ENCODE measurements at places on chromosomes 5 and 9.

DNA sequence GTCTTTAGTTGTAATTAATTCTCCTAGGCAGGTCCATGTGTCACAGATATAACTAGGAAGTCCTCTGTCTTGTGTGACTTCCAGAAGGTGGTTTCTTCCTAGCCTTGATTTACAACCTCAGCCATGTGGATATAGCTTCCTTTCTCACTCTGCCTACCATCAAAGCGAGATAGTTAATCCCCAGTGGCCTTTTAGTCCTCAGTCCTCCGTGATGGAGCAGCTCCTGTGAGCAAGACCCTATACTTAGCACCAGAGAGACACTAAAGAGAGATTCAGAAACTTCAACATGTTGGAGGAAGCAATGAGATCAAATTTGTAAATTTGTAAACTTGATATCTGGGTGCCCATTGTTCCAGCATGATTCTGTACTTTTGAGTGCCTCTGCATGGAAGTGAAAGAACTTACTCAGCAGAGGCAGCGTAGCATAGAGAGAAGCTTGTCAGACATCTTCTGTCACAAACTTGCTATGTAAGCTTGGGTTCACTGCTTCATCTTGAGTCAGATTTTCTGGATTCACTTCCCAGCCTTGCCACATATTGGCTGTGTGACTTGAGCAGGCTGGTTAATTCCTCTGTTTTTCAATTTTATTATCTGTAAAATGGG lies 170.2 kb upstream of the NR3C1 start:
- no peak for DNase-seq

DNA sequence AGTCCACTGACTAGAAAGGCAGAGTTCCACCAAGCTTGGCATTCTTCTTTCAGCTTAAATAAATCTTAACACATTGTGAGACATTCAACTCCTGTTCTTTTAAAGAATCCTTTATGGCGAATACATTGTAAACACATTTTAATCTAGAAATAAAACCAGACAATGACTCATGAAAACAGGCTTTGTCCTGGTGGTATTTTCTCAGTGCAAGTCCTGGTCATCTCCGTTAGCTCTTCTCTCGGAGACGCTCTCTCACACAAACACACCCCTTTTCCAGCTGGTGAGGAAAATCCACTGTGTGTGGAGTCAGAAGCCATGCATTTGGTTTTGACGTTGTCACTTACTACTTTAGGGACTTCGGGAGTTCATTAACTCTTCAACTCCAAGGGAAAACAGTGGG lies 140.4 kb downstream of the AUH start:
- no peak for DNase-seq

- no peak for DNase-seq
Observed at GRCh38 chr5:98570010-98570409, 203.5 kb upstream of the RGMB start.

DNA sequence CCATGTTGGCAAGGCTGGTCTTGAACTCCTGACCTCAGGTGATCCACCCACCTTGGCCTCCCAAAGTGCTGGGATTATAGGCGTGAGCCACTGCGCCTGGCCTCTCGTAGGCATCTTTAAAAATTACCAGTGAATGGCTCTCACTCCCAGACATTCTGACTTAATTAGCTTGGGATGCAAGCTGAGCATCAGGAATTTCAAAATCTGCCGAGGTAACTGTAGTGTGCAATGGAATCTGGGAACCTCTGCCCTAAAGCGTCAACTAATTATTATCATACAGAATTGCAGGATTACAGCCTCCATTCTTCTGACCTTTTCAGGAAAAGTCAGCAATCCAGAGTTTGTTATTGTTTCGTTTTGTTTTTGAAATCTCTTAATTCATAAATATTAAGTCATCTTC lies 213.4 kb upstream of the DMAC1 start:
- DNase-seq: no peak

DNA sequence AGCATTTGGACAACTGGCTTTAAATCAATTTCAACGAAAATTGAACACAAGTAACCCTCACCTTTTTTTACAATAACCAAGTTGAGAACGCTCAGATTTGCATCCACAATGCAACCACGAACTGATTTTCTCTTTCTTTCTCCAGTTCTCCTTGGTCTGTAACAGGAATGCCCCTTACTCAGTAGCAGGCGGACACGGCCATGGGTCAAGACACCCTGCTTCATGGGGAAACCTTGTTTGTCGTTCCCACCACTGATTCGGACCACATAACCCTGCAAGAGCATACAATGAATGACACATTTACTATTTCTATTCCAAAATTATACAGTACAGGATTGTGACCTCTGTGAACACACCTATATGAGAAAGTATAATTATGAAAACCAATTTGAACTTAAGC lies 1.4 kb downstream of the RPS6 start:
- no peak for DNase-seq

DNA sequence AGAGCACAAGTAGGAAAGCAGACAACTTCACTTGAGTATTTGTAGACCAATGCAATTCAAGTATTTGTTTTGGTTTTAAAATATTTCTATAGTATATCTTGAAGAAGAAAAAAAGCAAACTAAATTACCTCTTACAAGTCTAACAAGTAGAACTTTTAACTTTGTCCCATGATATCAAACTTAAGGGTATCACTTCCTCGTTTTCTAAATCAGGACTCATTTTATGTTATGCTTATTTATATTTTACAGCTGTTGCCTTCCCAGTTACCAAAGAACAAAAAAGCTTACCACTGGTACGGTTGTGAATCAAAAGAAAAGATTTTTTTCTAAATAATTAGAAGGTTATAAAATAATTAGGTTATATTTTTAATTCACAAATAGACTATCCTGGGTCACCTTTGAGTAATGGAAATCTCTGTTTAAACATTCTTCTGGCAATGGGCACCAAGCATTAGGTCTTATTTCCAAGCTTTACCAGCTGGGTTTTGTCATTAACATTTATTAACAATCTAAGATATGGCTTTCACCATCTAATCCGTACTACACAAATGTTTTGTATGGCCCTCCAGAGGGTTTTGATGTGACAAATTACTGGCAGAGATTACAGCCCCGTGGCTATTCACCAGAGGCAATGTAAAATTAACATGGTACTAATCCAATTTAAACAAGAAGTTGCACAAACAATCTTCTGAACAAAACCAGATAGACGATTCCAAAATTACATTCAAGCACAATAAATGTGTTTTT lies 63.6 kb downstream of the CEP120 start:
- DNase-seq: no peak

GRCh38 chr9:122197426-122197825 lies 31.3 kb downstream of the LHX6 start:
- DNase-seq: no peak

GRCh38 chr5:33105521-33105941 lies 335.2 kb upstream of the TARS1 start:
- DNase-seq: no peak

GRCh38 chr5:76406014-76406413 lies 2.9 kb downstream of the IQGAP2 start:
- DNase-seq: no peak

GRCh38 chr9:114266969-114267368 lies 55.9 kb upstream of the ORM1 start:
- no peak for DNase-seq

DNA sequence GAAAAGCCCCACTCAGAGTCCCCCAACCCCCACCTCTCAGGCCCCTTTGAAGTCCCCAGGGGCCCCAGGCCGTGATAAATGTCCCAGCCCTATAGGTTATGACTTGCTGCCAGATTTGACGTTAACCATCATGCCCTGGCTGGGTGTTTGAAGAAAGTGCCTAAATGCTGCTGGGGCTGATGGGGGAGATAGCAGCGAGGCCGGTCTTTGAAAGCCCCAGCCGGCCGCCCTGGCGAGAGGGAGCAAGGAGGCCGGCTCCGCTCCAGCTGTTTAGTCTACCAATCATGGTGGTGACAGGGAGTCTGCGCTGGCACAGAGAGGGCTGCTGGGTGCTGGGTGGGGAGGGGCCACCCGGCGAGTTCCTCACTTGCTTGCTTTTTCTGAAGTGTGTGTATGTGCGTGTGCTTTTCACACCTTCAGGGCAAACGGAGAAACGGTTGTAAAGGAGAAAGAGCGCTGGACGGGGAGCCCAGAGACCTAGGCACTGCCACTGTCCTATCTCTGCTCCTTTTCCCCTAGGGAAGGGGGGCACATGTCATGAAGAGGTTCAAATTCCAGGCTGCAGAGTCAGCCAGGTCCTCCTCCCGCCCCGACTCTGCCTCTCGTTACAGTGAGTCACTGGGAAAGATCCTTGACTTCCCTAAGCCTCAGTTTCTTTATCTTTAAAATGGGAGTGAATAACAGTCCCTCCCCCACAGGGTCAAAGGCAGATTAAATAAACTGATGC lies 126.1 kb upstream of the HAND1 start:
- DNase-seq: no peak

DNA sequence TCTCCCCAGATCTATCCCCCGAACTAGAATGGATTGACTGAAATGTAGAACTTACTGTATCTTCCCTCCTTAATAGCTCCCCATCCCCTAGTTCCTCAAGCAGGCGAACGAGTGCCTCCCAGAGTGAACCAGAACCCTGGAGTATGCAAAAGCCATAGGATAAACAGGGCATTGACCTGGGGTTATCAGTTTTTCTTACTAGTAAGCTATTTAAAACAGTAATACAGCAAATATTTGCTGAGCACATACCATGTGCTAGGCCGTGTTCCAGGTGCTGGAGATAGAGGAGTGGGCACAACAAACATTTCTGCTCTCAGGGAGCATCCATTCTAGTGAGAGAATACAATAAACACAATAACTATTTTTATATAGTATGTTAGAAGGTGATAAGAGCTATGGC lies 1.8 kb downstream of the SKP2 start:
- DNase-seq: no peak

DNA sequence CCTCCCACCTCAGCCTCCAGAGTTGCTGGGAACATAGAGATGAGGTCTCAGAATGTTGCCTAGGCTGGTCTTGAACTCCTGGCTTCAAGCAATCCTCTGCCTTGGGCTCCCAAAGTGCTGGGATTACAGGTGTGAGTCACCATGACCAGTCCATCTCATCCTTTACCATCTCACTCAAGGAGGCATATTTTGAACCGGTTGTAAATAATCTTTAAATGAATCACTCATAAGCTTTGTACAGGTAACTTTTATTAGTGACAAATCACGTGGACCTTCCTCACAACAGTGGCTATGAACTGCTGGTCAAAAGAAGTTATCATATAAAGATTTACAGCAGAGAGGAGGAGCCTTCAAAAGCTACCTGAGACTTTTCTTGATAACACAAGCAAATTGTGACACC lies 70.7 kb downstream of the RFK start:
- no peak for DNase-seq

- no peak for DNase-seq
Observed at GRCh38 chr5:159571501-159572244, 241.4 kb upstream of the IL12B start.

GRCh38 chr9:95822015-95822414 lies 53.5 kb upstream of the ERCC6L2 start:
- DNase-seq: no peak

DNA sequence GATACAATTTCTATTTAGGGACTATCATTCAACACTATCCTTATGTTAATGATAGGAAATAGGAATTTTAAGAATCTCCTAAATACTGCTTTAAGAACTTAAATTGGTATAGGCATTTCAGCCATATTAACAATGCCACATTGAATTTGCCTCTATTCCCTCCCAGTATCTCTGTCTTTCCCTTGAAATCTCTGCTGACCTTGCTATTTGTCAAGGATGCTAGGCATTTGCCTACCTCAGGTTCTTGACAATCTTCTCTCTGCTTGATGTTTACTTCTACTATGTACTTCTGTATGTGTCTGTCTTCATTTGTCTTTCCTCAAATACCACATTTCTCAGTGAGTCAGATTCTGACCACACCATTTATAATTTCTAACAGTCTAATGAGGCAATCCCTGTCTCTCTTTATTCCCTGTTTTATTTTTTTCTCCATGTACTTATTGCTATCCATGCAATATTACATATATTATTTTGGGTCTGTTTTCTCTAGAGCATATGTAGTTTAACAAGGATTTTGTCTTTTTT lies 1461.4 kb upstream of the CDH9 start:
- no peak for DNase-seq

DNA sequence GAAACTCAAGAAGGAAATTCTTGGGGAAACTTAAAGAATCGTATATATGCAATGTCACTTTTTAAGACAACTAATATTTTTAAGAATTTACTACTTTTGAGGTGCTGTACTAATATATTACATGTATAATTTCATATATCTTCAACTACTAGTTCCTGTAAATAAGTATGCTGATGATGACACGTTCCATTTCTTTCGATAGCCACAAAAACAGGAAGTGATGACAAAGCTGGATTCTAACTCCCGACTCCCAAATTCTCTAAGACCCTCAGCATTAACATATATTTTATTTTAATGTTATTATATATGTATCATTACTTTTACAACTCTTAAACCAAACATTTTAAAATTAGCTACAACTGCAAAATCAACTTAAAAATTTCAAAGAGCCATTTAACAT lies 74.8 kb downstream of the STK32A start:
- no peak for DNase-seq

DNA sequence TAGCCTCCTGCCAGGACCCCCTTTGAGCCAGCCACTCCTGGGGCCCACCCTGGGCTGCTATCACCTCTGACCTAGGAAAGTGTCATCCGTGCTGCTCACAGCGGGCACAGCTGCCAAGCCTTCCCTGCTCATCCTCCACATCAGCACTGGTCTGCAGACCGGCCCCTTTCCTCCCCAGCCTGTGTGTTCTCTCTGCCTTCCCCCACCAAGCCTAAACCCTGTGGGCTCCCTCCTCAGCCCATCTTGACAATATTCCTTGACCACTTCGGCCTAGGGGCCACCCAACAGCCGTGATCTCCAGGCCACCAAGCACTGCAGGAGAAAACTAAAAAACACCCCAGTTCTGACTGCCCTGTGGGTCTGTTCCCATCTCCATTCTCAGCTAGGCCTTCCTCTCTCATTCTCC lies 135.1 kb downstream of the DAB2IP start:
- DNase-seq: no peak

DNA sequence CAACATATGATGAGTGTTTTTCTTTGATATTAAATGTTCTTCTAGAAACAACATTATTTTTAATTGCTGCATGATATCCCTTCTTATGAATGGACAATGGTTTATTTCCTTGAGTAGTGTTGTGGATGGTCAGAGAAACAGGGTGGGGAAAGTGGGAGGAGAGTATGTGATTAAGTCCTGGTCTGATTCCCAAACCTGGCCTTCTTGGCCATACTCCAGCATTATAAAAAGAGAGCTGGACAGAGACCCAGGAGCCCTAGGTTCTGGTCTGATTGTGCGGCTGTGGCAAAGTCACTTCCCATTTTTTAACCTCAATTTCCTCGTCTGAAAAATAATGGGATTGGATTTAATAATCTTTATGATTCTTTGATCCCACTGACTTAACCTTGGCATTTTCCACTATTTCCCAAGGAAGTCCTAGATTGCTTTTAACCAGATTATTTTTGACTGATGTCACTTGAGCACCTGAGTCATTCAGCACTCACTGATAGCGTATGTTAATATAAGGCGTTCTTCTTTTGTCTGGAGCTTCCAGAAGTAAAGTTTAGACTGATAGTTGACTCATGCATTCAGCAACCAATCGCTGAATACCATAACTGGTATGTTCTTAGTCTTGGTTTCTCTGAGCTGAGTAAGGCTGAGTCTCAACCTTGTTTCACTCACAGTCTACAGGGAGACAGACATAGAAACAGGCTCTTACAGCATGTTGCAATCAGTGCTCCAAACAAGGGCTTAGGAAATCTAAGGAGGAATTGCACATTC lies 26.2 kb downstream of the OSMR start:
- DNase-seq: no peak
